ENCODE measurements at places on chromosomes 7 and 10.

- no peak for DNase-seq
Observed at GRCh38 chr7:98322331-98323270, 41.1 kb downstream of the BRI3 start.

GRCh38 chr10:94902570-94902969, 35.9 kb upstream of the CYP2C9 start:
- no peak for DNase-seq

- DNase-seq = no peak
Observed at GRCh38 chr10:3975016-3975415, 190.0 kb upstream of the KLF6 start.

DNA sequence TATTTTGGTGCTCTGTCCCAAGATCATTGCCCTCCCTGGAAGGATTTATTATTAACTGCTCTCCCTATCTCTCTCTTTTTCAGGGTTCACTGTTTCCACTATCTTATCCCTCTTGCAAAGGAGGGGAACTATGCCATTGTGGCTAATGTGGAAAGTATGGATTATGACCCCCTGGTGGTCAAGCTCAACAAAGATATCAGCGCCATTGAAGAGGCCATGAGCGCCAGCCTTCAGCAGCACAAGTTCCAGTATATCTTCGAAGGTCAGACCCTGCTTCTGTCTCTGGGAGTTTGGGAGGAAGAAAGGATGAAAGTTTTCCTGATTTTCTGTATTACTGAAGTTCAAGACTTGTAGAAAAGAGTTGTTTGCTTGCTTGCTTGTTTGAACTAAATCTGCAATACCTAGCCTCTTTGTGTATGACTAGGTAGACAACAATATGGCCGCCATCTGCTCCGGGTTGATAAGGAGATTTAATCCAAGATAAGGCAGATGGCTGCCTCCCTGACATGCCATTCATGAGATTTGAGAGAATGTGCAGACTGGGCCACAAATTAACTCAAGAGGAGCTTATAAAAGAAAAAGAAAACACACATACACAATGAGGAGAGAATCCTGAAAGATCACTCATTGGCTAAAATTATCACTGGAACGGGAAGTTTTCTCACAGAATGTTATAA, 122.2 kb upstream of the LRGUK start:
- DNase-seq = no peak

DNA sequence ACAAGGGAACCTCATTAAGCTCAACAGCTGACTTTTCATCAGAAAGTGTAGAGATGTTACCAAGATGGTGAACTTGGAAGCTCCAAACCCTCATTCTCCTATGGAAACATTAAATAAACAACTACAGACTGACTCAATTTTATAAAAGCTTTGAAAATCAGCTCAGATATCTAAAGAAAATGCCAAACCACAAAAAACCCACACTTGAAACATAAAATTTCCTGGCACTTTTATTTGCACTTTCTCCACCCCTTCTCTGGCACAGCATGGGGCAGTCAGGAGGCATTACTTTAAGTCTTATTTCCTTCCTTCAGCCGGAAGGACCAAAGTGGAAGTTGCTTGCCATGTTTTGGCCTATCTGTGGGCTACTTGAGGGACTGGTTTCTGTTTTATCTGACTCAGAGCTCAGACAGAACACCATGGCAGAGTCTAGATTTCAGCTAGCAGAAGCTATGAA, 114.7 kb downstream of the ODAD2 start:
- no peak for DNase-seq

DNA sequence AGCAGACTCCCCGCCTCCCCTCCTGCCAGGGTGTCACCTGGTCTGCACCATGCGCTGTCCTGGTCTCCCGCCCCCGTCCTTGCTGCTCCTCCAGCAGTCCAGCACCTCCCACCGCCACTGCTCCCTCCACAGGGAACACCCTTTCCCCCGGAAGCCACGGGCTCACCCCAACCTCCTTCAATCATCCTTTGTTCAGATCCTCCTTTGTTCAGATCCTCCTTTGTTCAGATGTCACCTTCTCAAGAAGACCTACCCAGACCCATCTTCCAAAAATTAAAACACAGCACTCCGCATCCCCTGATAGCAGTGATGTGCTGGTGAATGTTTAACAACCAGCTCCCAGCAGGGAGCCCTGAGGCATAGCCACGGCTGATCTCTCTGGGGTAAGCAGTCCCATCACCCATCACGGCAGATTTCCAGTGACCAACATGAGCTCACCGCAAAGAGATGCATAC, 237.7 kb downstream of the USP6NL start:
- DNase-seq = no peak

DNA sequence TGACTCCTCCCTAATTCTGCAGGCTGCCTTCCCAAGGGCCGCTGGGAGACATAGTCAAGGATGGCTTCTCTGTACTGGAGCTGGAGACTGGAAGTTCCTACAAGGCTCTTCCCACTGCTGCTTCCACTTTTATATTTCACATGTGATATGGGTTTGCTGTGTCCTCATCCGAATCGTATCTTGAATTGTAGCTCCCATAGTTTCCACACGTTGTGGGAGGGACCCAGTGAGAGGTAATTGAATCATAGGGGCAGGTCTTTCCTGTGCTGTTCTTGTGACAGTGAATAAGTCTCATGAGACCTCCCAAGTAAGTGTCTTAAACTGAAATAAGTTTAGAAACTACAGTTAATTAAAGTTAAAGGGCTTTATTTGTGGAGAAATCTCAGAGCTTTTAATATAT, 47.0 kb upstream of the BICC1 start:
- no peak for DNase-seq

GRCh38 chr10:25061711-25062449, 45.5 kb downstream of the THNSL1 start:
- DNase-seq = no peak

DNA sequence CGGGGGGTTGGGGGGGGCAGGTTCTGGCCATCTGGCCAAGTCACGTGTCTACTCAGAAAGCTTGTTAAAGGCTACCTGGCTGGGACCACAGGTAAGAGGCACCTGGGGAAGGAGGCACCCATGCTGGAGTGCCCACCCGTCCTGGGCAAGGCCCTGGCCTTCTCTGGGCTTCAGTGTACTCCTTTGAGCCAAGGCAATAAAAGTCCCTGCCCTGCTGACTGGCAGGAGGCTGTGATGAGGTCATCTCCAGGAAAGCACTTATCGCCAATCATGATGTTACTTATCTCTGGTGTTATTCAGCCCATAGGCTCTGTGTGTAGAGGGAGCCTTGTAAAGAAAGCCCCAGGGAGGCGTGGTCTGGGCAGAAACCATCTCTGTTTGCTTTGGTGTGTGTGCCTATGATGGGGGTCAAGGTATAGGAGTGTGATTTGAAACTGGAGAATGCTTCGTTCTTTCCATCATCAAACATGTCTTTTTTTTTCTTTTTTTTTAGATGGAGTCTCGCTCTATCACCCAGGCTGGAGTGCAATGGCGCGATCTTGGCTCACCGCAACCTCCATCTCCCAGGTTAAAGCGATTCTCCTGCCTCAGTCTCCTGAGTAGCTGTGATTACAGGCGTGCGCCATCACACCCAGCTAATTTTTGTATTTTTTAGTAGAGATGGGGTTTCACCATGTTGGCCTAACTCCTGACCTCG, 2.5 kb upstream of the CLDN4 start:
- DNase-seq = peak; percentile 86

GRCh38 chr10:110169586-110169985, 37.8 kb upstream of the MXI1 start:
- DNase-seq = no peak

GRCh38 chr7:107594961-107595737, 15.1 kb downstream of the BCAP29 start:
- DNase-seq = no peak

GRCh38 chr10:111142092-111142768, 65.4 kb downstream of the ADRA2A start:
- DNase-seq = no peak

GRCh38 chr7:95781961-95782586, 9.7 kb downstream of the DYNC1I1 start:
- no peak for DNase-seq

GRCh38 chr7:11341285-11341944, 367.7 kb downstream of the PHF14 start:
- DNase-seq = peak; percentile 43

DNA sequence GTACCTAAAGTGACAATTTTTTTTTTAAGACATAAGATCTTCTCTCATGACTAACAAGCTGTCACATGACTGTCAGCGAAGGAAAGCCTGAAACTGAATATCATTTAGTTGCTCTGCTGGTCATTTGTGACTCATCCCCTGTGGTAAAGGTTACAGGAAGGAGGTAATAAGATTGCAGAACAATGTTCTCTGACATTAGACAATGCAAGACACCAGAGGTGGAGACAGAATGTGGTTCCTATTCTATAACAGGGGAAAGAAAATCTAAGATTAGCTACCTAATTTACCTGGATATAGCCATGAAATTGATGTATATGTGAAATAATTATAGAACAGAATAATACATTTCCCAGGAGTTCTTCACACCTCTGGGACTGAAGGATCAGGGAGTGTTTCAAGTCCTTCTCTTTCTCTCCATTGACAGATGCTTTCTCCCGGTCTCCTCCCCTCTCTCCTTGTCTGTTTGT, 47.7 kb downstream of the LRGUK start:
- no peak for DNase-seq

DNA sequence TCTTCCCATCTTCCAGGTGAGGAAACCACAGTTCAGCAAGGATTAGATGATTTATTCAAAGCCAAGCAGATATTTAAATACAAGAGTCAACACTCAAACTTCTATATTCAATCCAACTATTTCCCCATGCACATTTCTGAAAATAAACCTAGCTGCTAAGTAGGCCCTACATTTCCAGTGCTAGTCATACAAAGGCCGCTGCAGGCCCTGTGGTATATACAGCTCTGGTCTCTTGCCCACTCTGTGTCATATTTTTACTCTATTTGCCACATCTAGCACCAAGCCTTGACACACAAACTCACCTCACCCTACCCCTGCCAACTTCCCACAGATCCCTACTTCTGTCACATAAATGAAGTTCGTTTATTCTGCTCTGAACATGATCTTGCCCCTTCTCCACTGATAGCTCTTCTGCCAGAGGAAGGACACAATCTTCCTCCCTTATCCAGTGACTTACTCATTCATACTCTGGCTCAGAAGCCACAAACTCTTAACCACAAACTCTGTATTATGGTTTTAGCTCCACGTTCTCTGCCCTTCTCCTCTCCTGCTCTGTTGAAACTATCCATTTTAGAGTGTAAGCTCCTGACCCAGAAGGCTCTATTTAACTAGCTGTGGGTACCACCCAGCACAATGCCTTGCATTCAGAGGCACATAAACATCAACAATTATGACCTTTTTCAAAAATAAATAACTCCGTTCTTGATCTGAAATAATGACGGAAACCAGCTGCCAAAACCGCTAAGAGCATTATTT, 180.7 kb downstream of the CPEB3 start:
- DNase-seq = peak; percentile 76

GRCh38 chr10:19640566-19641263, 175.5 kb upstream of the PLXDC2 start:
- no peak for DNase-seq

- no peak for DNase-seq
Observed at GRCh38 chr10:13492493-13493180, 36.2 kb downstream of the BEND7 start.

- DNase-seq = no peak
Observed at GRCh38 chr7:132630834-132631233, 54.6 kb upstream of the PLXNA4 start.

- no peak for DNase-seq
Observed at GRCh38 chr7:66261941-66262340, 56.8 kb downstream of the TPST1 start.
